ENCODE measurements at places on chromosomes 11 and 22.

DNA sequence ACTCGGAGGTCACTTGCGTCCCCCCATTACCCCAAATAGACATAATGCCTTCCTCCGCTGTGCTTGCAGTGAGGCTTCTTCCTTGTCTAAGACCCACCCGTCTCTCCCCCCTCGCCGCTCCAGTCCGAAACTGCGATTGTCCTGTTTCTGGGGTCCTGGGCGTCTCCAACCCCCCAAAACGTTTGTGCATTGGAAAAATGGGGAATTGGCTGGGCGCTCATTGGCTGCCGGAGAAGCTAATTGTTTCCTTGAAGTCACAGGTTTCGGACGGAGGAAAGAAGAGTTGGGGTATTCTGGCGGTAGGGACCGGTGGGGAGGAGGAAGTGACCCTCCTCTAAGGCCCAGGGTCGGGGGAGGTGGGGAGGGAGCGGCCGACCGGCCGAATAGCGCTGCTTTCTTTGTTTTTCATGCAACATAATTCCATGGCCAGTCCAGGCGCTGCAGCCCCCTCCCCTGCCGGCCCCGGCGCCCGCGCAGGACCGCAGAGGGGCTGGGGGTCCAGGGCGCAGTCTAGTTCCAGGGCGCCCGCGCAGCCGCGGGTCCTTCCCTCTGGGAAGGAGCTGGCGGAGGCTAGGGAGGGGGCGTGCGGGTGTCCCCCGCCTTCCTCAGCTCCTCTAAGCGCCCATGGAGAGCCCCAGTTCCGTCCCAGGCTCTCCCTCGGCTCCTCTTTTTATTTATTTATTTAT lies 12.7 kb upstream of the CPT1A start:
- no peak for DNase-seq

GRCh38 chr11:45451766-45452440 lies 165.8 kb upstream of the SYT13 start:
- DNase-seq: no peak

GRCh38 chr11:75240311-75241035 lies at the start of gene TPBGL:
Gene TPBGL, plus strand, starts transcription at chr11:75240774. Its CDS starts 276 bp downstream, at chr11:75241050.
- DNase-seq: no peak

DNA sequence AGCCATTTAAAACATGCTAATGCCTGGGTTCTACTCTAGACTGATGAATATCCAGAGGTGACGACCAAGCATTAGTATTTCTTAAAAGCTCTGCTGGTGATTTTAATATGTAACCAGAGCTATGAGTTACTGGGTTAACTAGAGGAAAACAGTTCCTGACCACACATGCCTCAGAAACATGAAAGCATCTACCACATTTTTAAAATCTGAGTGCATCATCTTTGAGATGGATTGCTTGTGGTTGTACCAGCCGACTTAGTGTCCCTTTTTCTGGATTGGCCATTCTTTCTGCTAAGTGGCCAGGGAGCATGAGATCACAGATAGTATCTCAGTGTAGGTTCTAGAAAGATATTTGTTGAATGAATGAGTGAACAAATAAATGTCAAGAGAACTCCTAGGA lies 152.4 kb downstream of the NTM start:
- no peak for DNase-seq

- no peak for DNase-seq
These were observed 53.1 kb downstream of the TBC1D22A start for GRCh38 chr22:46815559-46815895.

Measured in stimulated activated CD4-positive, alpha-beta T cell treated with anti-CD3 and anti-CD28 coated beads, Interleukin-15, amount 100 ng/mL, for 48 hours (primary cell).